NCI-H1694 treated with DMSO at 0.1 percent for 48 hours (cell line): ENCODE measurements at places on chromosomes 12 and 14.
A peak's percentile ranks its signal among the peaks of the same experiment; 100 is the strongest.

- DNase-seq, result no peak
Measured at GRCh38 chr14:102888748-102889147, 33.7 kb upstream of the AMN start.

DNA sequence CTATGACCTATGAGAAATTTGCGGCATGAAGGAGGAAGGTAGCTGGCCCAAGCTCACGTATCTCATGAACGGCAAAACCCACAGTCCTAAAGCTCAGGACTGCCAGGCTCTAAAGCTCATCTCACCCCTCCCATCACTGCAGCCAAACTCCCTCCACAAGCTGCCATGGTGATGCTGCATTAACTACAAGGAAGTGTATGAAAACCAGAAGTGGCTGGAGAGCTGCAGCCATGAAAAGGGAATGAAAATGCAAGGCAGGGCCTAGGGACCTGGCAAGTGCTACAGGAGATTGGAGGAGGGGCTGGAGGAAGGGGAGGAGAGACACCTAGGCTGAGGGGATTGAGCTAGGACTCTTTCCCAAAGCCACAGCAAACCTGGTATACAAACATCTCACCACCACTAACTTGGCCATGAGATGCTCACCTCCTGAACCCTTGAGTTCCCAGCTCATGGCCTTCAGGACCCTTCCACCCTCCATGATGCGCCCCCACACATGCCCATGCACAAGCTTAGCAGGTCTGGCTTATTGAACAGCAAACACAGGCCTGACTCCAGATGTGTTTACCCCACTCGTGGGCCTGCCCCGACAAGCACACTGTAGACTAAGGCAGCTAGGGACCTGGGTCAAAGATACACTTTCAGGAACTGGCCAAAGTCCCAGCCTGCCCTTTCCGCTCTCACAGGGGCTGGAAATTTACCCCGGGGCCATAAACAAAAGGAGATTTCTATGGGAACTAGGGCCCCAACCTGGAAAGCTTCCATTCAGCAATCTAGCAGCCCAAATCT, 42.0 kb downstream of the LTBP2 start:
- DNase-seq, result peak; percentile 74

DNA sequence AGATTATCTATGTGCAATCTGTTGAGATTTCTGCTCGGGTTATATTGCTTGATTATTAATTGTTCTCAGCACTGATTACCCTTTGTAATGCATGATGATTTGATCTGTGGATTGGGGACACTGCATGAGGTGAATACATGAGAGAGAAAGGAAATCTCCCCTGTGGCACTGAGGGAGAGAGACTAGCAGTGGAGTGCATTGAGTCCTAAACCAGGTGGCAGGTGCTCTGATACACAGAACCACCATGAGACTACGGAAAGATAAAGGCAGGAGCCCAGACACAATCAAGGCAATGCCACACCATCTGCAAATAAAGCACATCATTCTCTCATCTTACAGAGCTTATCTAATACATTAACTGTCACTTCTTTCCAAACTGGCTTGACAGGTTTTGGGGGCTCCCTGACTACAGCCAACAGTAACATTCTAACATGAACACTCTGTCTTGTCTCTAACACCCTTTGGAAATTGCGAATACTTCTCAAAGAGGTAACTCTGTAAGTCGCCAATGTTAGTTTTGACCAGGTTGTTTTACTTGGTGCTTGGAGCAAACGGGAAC, 37.6 kb upstream of the TSPAN8 start:
- DNase-seq, result no peak

DNA sequence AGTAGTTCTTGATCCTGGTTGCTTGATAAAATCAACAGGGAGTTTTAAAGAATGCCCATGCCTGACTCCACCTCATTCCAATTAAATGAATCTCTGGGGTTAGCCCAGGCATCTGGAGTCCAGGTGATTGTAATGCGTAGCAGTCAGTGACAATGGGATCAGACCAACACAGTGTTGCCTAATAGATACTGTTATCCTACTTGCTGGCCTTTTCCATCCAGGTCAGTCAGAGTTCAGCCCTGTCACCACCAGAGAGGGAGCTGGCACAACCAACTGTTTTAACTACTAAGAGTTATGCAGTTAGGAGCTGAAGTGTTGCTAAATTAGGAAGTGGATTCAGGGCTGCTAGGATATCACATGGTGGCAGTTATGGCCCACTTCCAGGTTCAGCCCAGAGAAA, 107.1 kb downstream of the GPR135 start:
- no peak for DNase-seq

DNA sequence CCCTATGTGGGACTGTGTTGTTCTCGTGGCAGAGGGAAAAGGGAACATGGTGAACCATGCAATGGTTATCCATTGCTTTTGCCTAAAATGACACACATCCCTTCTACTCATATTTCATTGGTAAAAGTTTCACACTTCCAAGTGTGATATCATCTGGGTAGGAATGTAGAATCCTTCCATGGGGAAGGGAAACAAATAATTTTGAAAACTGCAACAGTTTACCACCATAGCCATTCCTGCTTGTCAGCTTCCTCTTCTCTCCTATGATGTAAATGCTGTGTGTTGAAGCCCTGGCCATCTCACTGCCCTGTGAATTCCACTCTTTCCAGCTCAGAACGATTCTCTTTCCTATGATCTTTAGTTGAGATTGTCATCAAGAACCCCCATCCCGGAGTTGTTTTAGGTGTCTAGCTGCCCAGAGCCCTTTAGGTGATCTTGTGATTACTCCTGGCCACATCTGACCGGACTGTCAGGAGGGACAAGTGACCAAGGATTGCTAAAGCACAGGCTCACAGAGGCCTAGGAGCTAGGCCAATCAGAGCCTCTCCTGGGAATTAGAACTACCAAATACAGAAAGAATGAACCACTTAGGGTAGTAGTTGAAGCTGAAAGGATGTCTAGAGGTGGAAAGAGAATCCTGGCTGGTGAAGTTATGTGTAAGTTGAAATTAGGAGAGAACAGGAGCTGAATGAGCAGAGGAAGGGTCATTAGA, 84.6 kb downstream of the VCPKMT start:
- DNase-seq, result no peak

GRCh38 chr14:52996493-52996892, 45.6 kb upstream of the FERMT2 start:
- DNase-seq, result no peak

DNA sequence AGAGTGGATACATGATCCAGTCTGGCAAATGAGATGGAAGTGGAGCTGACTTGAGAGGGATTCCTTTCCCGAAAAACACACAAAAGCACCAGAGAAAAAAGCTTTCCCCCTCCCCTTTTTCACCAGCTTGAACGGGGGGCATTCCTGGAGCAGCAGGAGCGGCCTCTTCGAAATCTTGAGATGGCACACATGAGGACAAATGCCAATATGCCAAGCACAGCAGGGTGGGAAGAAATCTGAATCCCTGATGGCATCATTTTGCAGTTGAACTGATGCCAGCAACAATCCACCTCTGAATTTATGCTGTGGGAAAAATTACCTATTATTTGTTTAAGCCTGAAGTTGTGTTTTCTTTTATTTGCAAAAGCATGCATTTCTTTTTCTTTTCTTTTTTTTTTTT, 29.7 kb upstream of the BICD1 start:
- no peak for DNase-seq

DNA sequence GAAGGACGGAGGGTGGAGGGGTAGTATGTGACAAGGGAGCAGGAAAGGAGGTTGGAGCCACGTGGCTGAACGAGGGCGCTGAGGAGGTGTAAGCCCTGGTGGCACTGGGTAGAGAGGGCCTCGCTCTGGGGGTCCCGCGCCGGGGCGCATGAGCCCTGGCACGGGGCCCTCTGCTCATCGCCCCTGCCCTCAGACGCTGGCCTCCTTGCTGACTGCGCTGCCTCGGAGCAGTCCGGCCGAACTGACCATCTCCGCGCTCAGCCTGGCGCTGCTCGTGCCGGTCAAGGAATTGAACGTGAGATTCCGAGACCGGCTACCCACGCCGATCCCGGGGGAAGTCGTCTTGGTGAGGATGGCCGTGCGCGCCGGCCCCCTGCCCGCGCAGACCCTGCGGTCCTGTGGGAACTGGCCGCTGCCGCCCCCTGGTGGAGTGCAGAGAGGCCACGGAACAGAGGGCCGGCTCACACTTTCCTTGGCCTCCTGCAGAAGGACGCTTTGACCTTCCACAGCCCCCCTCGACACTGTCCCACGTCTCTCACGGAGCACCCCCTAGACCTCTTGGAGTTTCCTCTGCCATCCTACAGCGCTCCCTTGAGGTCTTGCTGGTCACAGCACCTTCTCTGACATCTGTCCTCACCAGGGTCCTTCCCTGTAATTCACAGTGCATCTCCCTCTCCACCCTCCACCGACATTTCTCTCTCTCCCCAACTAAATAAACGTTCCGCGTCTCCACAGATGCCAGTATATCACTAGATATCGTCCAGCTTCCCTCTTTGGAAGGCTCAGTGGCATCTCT, 10.5 kb downstream of the ARHGEF25 start:
- DNase-seq, result peak; percentile 20

DNA sequence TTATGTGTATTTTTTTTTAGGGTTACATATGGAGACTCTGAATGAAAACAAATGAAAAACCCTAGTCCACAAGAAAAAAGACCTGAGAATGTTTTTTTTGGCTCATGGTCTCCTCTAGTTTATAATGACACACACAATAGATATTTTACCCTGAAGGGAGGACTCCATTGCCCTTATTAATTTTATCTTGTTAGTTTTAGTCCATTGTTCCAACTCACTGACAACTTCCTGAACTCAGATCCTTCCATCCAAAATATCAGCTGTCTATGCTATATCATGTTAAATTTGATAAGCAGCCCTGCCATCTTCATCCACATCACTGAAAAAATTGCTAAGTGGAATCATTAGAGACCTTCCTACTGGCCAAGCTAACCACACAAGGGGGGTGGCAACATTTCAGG, 232.1 kb downstream of the MON2 start:
- no peak for DNase-seq

DNA sequence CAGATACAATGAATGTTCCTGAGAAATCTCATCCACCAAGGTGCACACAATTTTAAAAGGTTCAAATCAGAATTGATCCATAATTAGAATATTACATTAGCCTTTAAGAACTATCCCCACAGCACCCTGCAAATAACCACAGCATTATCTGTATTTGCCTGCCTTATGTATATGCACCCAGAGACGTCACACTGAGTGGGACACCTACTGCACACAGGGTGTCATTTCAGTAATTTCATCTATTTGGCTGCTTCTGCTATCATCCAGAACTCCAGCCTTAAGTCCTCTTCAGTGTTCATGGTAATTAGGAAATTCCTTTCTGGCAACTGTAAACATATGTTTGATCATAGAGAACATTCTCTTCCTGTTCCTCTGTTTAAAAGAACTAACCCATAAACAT, 298.4 kb downstream of the SYT1 start:
- DNase-seq, result no peak

DNA sequence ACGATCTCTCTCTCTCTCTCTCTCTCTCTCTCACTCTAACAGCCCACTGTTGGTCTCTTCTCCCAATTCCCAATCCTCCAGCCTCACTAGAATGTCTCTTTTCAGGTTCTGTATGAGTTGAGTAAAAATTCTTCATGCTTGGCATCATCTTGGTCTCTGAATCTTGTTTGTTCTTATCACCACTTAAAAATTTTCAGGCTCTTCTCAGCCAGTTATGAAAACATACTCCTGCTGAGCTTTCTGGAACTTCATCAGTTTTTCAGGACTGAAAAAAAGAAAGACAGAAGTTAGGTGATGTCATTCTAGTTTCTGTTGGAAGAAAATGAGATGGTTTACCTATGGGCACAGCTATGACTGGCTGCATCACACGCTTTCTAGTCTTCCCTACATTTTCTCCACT, 11.5 kb upstream of the IL22 start:
- no peak for DNase-seq

DNA sequence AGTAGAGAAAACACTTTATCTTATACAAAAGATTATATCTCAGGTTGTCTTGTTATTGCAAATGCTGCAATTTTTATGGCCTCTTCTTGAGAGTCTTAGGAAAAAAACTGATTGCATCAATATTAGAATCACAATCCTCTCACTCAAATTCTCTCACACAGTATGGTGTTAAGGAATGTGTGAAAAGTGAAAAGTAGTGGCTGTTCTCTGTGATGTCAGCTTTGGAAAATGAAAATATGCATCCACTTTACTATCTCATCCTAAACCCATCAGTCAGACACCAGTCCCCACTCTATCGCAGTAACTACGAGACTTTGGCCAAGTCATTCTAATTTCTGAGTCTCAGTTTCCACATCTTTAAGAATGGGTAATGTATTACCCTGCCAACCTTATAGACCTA, 32.6 kb upstream of the NTF3 start:
- DNase-seq, result no peak

GRCh38 chr12:107832441-107832840, 57.9 kb downstream of the ASCL4 start:
- no peak for DNase-seq

DNA sequence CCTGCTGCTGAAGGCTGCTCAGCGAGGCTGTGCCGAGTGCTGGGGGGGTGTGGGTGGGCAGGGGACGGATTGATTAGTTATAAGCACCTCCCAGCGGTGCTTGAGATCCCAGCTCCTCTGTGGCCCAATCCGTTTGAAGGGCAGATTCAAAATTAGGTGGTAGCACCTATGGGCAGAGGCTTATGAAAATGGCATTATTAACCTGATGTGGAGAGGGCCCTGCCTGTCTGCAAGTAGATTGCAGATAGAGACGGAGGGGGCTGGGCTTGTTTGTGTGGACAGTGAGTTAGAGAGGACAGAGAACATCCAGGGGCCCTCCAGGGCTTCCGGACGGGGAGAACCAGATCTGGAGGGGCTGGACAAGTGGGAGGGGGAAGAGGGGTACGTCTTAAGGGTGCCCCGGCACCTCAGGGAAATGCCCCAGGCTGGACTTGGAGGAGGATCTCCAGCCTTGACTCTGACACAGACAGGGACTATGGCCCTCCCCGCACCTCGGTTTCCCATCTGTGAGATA, at the start of gene RTL1:
Gene RTL1, minus strand, starts transcription at position 51 of the 514 bp plus-strand sequence. CDS start 18,934 bp downstream, outside the sequence.
- DNase-seq, result no peak

DNA sequence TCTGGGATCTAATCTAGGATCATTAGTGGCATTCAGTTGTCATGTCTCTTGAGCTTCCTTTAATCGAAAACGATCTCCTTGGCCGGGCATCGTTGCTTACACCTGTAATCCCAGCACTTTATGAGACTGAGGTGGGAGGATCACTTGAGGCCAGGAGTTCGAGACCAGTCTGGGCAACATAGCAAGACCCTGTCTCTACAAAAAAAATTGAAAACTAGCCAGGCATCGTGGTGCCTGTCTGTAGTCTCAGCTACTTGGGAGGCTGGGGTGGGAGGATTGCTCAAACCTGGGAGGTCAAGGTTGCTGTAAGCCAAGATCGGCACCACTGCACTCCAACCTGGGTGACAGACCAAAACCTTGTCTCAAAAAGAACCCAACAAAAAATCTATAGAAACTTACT, 9.0 kb downstream of the PUS1 start:
- no peak for DNase-seq

DNA sequence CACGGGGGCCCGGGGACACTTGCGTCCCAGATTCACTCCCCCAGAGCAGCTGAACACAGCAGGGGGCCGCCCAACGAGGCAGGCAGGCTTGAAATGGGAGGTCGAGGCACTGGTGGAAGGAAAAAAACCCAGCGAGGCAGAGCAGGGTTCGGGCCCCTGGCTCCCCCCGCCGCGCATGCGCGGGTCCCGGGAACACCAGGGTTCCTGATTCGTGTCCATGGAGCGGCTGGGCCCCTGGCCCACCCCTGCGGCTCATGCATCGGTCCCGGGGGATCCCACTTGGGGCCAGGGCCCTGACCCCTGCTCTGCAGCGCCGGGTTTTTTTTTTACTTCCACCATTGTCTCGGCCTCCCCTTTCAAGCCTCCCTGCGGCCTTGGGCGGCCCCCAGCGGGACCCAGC, 321.5 kb downstream of the ALG10 start:
- DNase-seq, result no peak
